Inflammatory macrophage treated with lipopolysaccharide for 4 hours (primary cell): ENCODE measurements at places on chromosomes 16 and 17.
A peak's percentile ranks its signal among the peaks of the same experiment; 100 is the strongest.

GRCh38 chr17:74217037-74217730 is 3.8 kb downstream of the TTYH2 start:
- peak; percentile 58 for DNase-seq

- DNase-seq, result no peak
Measured at GRCh38 chr17:55883149-55883548, 132.3 kb downstream of the PCTP start.

- no peak for DNase-seq
Measured at GRCh38 chr17:22411185-22411784, 719.0 kb downstream of the KCNJ18 start.

DNA sequence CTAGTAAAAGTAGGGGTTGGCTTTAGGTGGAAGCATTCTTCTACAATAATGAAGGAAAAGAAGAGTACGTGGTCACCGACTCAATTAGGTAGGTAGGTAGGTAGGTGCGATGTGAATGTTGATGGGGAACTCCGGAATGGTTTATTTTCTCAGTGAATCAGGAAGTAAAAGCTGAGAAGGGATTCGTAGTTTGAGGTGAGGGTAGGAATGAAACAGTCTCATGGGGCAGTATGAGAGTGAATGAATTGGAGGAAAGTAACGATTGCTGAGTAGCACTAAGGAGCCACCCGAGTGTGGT is 13.9 kb downstream of the PER1 start:
- no peak for DNase-seq

- peak; percentile 64 for DNase-seq
Measured at GRCh38 chr16:31476303-31477219, 4.6 kb downstream of the TGFB1I1 start.

- no peak for DNase-seq
Measured at GRCh38 chr16:88965411-88965810, 11.6 kb downstream of the CBFA2T3 start.

DNA sequence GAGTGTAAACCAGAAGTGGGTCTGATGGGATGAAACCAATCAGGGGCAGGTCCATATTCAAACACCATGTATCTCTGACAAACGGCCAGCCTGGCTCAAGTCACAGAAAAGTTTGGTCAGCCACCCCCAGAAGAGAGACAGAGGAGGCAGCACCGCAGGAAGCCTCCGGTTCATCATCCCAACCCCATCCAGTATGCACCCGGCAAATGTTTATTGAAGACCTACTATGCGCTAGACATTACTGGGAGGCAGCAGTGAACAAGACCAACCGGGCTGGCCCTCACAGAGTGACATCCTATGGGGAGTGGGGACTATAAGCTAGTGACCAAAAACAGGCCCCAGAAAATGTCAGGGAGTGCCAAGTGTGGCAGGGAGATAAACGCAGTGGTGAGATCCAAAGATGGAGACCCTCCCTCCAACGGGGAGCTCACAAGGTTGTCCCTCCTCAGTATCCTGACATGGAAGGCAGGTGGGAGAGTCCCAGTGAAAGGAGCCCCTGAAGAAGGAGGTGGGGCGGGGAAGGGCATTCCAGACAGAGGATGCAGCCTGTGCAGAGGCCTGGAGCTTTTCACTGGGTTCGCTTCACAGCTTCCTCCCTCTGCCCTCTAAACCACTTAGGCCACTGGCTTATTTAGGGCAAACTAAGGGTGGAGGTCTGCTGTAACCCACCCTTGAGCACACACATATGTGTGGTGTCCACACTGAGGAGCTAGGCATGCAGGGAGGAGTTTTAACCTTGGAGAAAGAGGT is 2.0 kb downstream of the GSG1L start:
- no peak for DNase-seq

GRCh38 chr16:88099563-88099890 is 148.3 kb downstream of the BANP start:
- no peak for DNase-seq

GRCh38 chr17:38903404-38903803 is 22.0 kb upstream of the LASP1NB start:
- no peak for DNase-seq

DNA sequence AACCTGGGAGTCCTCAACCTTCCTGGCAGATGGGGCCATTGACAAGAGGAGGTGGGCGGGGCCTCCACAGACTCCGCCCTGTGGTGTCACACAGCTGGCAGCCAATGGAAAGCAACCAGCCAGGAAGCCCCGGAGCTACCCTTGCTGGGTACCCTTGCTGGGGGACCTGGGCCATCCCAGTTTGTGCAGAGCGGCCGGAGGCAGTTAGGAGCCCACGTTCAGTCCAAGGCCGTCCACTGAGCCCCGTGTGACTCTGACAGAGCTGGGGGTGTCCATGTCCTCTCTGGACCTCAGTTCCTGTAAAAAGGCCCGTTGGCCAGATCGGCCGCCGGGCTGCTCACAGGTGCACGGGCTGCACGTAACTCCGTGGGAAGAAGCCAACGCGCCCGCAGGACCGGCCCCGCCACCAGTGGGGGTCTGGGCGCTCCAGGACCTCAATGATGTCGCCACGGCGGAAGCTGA is 17.1 kb upstream of the FAM83G start:
- DNase-seq, result no peak

GRCh38 chr17:50272711-50273653 is 1.3 kb upstream of the TMEM92 start:
- DNase-seq, result peak; percentile 30

DNA sequence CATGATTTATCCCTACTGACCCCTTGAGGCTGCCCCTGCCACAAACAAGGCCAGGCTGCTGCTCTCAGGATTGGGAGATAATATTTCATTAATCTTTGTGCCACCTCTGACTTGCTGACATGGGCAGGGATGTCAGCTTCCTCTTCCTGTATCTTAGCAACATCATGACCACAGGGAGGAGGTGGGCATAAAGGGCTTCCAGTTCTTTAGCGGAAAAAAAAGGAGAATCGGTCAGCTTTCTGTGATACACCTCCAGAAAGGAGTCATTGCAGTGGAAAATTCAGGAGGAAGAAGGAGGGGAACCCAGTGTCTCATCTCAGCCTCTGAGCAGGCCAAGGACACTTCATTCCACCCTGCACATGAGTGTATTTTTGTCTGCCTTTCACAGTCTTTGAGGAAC is 206.8 kb upstream of the SDK2 start:
- DNase-seq, result peak; percentile 20

DNA sequence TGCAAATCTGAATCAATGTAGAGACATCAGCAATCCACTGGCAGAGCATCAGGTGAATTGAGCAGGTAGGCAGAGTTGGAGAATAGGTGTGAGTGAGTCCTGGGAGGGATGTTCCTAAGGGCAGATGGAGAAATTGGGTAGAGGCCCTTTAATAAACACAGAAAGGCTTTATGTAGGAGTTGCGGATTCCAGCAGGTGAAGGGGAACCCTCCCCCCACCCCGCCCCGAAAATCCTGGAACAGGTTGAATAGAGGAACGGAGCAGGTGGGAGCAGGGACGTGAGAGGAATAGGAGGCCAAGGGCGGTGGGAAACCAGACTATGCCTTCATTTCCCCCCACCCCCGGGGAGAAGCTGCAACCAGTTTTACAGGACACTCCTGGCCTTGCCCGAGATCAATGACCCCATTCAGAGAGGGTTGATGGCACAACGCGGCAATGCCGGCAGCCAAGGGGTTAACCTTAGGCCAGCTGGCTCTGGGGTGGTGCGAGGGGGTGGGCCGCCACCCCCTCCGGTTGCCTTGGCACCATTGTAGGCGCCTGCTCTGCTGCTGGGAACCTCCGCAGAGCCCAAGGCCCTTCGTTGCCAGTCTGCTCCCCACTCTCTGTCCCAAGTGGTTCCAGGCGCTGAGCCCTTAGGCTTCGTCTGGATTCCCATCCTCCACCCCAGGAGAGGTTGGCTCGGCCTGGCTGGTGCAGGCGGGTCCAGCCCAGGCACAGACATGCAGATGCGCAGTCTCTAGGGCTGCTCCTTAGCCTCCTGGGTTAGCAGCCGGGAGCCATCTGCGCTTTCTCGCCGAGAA is 814 bp upstream of the RUNDC3A start:
- DNase-seq, result no peak

- DNase-seq, result no peak
Measured at GRCh38 chr16:89024546-89025060, 47.6 kb upstream of the CBFA2T3 start.

DNA sequence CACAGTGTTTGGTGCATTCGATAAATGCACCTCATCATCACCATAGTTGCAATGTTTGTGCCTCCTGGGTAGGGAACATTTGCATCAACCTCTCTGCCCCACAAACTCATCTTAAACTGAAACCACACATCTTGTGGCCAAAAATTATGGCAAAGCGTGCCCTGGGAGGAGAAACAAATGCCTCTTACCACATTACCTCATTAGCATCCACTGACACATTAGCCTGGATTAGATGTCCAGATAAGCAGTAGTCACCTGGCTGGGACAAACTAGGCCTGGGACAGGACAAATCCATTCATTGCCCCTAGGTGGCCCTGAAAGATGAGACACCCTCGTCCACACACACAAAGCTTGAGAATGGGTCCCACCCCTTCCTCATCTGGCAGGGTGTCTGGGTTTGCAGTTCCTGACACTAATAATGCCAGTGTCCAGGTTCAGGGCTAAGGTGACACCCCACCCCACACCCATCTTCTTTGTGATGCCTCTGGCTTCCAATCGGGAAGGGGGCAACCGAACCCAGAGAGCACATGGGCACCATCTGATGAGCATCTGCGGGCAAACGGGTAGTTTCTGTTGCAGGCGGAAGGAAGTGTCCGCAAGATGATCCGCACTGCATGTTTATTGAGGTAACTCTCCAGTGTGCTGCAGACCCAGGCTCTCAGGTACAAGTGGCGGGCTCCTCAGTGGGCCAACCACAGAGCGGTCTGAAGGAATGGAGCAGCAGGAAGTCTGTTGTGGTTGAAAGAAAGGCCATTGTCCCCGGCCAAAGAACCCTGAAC is 8.6 kb downstream of the XYLT1 start:
- DNase-seq, result no peak

DNA sequence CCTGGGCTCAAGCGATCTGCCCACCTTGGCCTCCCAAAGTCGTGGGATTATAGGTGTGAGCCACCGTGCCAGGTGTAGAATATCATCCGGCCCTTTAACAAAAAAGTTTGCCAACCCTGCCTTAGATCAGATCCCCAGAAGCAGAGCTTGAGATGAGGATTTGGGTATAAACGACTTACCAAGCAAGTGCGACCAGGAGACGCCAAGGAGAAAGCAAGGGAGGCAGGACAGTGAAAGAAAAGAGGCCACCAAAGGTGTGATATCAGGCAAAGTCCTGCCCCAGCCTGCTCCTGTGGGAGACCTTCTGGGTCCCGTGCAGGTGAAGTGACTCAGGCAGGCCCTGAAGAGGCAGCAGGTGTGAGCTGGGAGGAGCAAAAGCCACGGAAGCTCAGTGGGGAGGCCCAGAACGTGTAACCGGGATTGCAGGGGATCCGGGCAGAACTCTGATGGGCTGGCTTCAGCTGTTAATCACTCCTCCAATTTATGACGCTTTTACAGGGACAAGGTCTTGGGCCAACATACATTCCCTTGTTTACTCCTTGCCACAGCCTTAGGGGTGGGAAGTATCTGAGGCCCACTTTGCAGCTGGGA is 14.1 kb upstream of the CALB2 start:
- DNase-seq, result no peak

GRCh38 chr17:14165616-14166015 is 71.0 kb downstream of the CDRT15 start:
- no peak for DNase-seq

GRCh38 chr16:68660359-68660795 is 15.3 kb downstream of the CDH3 start:
- no peak for DNase-seq

DNA sequence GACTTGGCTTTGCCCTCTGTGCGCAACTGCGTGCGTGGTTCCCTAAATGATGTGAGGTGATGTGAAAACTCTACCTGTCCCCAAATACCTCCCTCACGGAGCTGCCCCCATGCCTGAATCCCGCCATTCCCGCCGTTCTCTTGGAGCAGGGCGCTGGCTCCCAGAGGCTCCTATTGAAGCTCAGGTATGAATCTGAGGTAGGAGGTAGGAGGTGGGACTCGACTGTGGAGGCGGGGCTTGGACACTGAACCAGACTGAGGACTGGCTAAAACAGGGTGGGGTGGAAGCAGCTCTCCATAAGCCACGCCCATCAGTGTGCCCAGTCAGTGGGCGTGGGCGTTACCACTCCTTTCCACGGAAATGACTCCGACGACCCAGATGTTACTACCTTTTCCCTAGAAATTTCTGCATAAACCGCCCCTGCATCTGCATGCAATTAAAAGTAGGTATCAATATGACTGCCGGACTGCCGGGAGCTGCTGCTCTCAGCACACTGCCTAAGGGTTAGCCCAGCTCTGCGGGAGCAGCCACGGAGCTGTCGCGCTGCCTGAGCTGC is 41.0 kb downstream of the FOXL1 start:
- no peak for DNase-seq

GRCh38 chr17:74527756-74528155 is 3.5 kb downstream of the CD300LB start:
- no peak for DNase-seq

DNA sequence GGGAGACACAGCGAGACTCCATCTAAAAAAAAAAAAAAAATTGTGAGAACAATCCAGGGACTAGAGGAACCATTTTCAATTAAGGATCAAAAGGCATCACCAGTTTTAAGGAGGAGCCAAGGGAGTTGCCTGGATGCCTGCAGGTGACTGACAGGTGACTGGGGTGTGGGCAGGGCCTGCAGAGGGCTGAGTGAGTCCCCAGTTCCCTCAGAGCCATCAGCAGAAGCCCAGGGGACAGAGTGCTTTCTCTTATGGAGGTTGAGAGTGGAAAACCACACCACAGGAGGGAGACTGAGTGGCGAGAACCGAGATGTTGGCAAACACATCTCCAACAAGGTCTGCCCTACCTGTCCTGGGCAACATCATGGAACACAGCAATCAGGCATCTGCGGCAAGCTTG is 27.1 kb upstream of the CREBBP start:
- DNase-seq, result no peak

DNA sequence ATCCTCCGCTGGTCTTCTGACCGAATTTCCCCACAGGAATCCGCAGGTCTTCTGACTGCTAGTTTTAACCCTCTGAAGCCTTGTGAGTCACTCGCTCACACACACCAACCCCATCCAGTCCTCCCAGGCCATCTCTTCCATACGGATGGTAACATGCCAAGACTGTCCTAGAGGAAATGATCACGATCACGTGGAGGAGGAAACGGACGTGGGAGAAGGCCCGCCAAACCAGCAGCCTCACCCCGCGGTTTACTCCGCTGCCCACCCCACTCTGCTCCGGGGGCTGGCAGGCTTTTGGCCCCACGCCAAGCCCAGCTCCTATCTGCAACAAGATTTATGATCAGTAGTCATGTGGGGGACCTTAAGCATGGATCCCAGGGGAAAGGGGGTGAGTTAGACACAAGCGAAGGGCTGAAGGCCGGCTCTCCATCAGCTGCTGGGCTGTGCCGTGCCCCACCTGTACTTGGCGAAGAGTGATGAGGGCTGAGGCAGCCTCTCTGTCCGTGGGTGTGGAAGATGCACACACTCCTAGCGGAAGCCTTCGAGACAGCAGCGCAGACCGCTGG is 1.5 kb upstream of the FAAP100 start:
- peak; percentile 68 for DNase-seq
